ENCODE measurements at places on chromosomes 12 and 14.

GRCh38 chr12:40127408-40127807 is 21.5 kb upstream of the SLC2A13 start:
- no peak for DNase-seq

- DNase-seq: no peak
Measured at GRCh38 chr12:67637718-67638117, 10.8 kb upstream of the DYRK2 start.

GRCh38 chr14:74762917-74763802 is at the start of gene YLPM1:
Gene YLPM1 (plus strand): TSS chr14:74763316. CDS start chr14:74763490, 174 bp downstream.
- peak; percentile 93 for DNase-seq

DNA sequence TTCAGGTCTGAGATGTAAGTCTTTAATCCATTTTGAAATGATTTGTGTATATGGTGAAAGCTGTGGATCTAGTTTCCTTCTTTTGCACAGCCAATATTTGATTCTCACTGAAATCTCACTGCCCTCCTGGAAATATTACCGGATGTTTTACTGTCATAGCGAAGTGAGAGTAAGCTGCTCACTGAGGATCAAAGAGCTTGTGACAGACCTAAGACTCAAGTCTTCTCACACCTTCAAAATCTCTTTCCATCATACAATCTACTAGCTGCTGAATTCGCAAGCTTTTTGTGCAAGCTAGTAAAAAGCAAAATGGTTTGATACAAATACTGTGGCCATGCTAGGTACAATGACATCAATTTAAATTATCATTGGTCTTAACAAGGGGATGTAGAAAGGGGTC is 3.9 kb downstream of the LRRK2 start:
- no peak for DNase-seq

GRCh38 chr14:90447720-90448497 is 51.1 kb downstream of the CALM1 start:
- DNase-seq: no peak

DNA sequence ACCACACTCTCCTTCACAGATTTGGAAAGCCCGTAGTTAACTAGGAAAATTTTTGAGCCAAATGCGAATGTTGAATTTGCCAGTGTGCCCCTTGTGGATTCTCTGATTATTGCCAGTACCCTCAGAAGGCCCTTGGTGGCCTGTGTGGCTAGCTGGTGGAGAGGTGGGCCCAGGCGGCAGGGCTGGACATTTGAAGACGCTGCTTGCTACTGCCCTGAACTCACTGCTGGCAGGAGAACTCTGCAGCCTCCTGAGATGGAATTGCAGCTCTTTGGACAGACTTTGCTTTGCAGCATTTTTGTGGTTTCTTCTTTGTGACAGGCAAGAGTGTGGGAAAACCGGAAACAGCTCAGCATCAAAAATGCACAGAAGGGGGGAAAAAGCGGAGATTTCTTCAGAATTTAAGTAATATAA is 97.6 kb downstream of the TGFB3 start:
- no peak for DNase-seq

GRCh38 chr14:96911499-96912149 is 114.4 kb downstream of the VRK1 start:
- DNase-seq: no peak

GRCh38 chr12:27505761-27506160 is 18.2 kb upstream of the PPFIBP1 start:
- no peak for DNase-seq

DNA sequence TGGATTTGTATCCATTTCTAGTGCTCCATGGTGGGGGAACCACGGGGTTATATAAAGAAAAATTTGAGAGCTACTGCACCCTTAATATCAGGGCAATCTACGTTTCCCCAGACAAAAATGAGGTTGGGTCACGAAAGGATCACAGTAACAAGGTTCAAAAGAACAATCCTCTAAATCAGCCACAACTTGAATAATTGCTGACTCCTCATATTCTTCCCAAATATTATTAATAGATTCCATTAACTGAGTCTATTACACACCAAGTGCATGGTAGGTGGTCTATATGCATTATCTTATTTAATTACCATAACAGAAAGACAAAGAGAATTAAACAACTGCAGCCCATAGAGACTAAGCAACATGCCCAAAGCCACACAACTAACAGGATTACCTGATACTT is 438.2 kb downstream of the ETNK1 start:
- DNase-seq: no peak

All from H9 (cell line).